SK-MEL-5 (cell line): ENCODE measurements at places on chromosomes 11 and 22. TPM values are rescaled to one million over a fixed set of nuclear protein-coding genes. Genes with fewer than 3 reads are reported as not detected.

GRCh38 chr11:29916040-29916439, 100.8 kb downstream of the KCNA4 start:
- no peak for DNase-seq

The TTC36 gene
- not detected in 2 replicates for total RNA-seq

The SLC7A4 gene
- total RNA-seq, result 2.0 and 2.9 TPM in 2 replicates

GRCh38 chr11:71396548-71397123, 51.6 kb downstream of the DHCR7 start:
- DNase-seq, result no peak

The CARD16 gene
- 19.3 and 19.5 TPM in 2 replicates for total RNA-seq

GRCh38 chr11:4156571-4156970, 62.0 kb downstream of the RRM1 start:
- no peak for DNase-seq

DNA sequence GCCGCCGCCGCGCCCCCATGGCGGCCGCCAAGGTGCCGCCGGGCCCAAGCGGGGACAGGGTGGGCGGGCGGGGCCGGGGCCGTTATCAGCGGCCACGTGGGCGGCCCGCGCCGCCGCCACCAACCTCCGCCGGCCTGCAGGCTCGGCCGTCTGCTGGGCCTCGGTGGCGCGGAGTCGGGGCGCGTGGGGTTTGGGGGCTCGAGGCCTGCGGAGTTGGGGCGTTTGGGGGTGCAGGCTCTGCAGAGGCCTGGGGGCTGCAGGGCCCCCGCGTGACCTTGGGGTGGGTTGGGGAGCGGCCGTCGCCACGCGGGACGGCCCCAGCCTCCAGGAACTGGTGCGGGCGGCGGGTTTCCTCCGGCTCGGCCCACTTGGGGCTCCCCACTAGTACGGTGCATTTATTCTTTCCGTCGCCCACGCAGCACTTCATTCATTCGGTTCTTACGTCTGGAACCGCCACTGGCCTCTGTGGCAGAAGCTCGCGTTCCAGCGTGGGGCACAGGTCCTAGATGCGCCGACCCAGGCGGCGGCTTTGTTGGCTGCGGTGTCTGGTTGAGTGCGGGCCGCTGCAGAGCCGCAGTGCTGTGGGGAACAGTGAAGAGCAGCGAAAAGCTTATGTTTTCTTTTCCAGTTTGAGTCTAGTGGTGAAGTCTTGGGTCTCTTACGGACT, 740 bp upstream of the TRMT2A start:
- DNase-seq, result no peak

DNA sequence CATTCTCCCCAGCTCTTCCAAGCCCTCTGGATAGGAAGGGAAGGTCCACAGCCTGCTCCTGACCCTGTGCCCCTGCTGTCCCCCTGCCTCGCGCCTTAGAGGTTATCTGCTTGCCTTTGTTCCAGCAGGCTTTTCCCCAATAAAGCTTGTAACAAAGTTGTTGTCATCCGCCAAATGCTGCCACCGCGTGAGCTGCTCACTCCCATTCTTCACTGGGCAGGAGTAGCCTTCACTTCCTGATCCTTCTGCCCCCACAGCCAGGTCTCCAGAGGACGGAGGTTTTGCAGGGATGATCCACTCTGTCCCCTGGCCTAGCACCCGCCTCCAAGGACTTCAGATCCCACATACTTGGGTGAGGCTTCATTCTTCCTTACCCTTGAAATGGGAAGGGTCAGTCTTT, 94.0 kb upstream of the RASSF10 start:
- DNase-seq, result no peak

The PDGFB gene
- total RNA-seq, result 0.05 TPM in 1 of 2 replicates, not detected in the other

The RASSF10 gene
- 0.11 and 0.45 TPM in 2 replicates for total RNA-seq

DNA sequence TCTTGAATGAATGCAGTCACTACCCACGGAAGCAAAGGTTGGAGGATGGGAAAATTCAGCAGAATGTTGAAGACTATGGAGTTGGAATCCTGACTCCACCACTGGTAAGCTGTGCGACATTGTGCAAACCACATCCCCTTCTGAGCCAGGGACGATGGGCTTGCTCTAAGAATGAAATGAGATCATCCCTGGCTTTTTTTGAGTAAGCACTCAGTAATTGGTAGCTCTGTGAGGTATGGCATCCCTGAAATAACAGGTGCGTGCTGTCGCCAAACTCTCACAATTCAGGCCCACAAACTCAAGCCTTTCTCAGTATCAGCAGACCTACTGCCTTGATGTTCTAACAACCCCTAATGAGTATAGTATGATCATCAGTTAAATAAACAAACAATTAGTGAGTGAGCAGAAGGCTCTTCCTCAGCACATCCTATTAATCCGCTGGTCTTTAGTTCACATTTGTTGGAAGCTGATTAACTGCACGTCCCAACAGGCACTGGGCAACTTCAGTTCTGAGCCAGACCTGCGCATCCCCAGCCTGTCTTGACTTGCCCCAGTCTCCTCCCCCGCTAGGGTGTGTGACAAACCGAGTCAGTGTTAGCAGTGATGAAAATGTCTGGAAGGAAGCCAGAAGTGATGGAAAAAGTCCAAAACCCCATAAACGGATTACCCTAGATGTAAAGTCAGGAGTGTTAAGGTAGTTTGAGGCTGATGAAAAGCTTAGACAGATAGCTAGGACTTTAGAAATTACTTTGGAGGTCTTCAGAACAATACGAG, 235.5 kb downstream of the GRIK4 start:
- DNase-seq, result no peak

GRCh38 chr11:79546351-79546750, 105.5 kb upstream of the TENM4 start:
- DNase-seq, result no peak

The LINC01488 gene
- 3.6 and 4.4 TPM in 2 replicates for total RNA-seq

The CSNK2A3 gene
- total RNA-seq, result 1.8 and 2.2 TPM in 2 replicates

GRCh38 chr11:103395612-103396011, 286.4 kb downstream of the DYNC2H1 start:
- no peak for DNase-seq

- DNase-seq, result no peak
These were observed 290.0 kb downstream of the TBC1D22A start for GRCh38 chr22:47052236-47053012.

DNA sequence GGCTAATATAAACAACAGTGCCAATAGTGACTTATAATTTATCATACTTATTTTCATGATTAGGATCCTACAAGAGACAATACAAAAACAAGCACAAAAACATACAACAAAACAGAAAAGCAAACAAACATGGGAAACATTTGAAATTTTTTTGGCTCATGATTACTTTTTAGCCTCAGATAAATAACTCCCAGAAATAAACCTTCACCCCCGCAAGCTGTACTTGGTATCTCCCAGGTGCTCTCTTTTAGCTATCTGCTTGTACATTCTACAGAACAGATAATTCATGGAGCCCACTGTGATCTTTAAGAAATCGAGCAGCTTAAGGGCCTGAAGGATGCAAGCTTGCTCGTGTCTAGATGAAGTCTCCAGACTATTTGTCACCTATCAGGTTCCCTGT, 883 bp downstream of the NXPE4 start:
- DNase-seq, result no peak

- DNase-seq, result peak; percentile 48
These were observed 591.2 kb downstream of the OPCML start for GRCh38 chr11:132941024-132941646.

GRCh38 chr22:19239464-19239863, 52.1 kb downstream of the CLTCL1 start:
- DNase-seq, result no peak

- DNase-seq, result no peak
These were observed 14.0 kb downstream of the RAC2 start for GRCh38 chr22:37229805-37230672.

The CRYBA4 gene
- 0.21 and 0.29 TPM in 2 replicates for total RNA-seq

The OR5AS1 gene
- total RNA-seq, result not detected in 2 replicates

- DNase-seq, result no peak
These were observed 19.1 kb downstream of the ST14 start for GRCh38 chr11:130178441-130179339.

GRCh38 chr11:12540075-12540680, 134.0 kb upstream of the TEAD1 start:
- peak; percentile 23 for DNase-seq

DNA sequence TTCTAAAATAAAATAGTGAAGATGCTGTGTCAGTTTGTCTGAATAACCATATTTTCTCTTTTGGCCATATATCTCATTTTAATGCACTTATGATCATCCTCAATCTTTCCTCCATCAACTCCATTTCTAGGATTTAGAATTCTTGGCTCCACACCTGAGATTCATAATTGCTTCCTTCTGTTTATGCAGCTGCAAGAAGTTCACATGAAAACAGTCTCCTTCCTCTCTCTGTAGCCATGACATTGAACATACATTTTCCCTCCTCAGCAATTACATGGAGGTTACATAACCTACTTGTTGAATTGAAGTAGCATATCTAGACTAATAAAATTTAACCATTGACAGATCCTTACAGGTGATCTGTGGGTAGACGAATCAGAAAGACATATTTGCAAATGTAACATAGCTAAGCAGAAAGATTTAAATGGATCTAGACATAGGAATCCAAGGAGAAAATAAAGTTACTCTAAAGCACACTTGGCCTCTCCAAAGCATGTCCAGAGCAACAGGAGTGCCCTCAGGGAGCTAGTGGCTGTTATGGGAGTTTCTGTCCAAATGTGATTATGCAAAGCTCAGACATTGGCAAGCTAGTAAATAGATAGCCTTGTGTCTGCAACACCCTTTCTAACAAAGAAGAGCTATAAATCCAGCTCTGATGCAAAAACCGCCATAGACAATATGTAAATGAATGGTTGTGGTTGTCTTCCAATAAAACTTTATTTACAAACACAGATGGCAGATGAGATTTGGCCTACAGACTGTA, 119.9 kb upstream of the MPPED2 start:
- peak; percentile 28 for DNase-seq

DNA sequence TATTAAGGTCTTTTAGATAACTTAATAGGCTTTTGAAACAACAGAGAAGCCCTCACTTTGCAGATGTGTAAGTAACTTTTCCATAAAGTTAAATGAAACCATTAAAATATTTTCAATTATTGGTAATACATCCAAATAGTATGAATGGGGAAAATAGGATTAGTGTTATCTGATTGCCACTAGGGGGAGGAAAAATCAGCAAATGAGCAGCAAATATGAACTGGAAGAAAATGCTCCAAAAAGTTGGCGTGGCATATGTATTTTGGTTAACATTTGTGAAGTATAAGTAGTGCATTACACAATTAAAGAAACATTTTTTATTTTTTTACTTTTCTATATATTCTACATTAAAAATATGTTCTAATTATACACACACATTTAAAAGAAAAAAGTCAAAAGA, 259.8 kb upstream of the ANO5 start:
- peak; percentile 35 for DNase-seq

GRCh38 chr11:79392161-79392560, 48.7 kb downstream of the TENM4 start:
- no peak for DNase-seq

The OR5T2 gene
- total RNA-seq, result not detected in 2 replicates

- no peak for DNase-seq
These were observed 14.2 kb downstream of the RTL6 start for GRCh38 chr22:44483878-44484277.

GRCh38 chr22:46214149-46214548, 35.9 kb downstream of the CDPF1 start:
- no peak for DNase-seq

DNA sequence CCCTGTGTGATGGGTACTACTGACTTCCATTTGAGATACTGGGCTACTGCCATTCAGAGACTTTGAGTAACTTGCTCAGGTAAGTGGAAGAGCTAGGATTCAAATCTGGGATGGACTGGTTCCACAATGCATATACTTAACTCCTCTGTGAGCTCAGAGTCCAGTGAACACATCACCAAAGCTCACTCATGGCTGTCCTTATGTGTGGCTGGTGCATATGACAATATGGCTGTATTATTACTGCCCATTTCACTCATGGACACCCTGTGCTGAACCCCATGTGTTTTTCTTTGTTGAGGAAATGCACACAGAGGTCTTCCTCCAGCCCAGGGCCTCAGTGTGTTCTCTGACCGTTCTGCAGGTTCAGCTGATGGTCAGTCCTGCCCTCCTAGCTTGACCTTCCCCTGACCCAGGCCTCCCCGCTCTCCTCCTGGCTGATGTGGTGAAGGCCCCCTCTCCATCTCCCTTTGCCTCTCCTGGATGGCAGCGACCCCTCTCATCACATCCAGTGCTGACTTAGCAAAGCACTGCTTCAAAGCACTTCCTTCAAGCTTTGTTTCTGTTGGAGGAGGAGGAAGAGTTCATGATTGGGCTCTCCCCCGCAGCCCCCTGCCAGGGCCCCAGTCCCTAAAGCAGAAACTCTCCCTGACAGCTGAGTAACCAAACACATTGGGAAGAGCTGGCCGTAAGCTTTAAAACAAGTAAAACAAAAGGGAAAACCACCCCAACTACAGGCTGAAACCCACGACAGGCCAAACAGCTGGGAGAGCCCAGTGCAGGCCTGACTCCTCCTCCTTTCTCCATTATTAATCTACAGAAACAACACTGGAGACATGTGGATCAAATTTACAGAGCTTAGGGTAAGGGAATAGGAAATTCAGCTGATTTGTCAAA, 101.2 kb downstream of the NAT10 start:
- no peak for DNase-seq

The TRIM6 gene
- 9.8 and 11.6 TPM in 2 replicates for total RNA-seq

DNA sequence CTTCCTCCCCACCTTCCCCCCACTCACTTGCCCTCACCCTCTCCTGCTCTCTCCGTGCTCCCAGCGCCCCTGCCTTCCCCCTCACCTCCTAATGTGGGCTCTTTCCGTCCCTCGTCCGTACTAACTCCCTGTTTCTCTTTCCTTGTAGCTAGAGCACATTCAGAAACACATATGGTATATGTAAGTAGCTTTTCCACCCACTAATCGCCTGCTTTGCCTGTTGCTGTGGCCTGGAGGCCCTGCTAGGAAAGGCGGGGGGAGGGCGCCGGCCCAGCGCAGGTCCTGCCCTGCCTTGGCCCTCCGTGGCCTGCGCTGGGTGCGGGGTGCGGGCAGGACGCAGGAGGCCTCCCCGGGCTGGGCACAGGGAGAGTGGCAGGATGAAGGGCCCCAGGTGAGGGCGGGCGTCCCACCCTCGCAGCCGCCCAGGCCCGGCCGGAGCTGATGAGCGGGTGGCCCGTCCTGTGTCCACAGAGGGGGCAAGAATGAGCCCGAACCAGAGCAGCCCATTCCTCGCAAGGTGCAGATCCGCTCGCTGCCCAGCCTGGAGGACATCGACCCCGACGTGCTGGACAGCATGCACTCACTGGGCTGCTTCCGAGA, 41.7 kb downstream of the MOB2 start:
- no peak for DNase-seq

The CCDC188 gene
- total RNA-seq, result not detected in 2 replicates

GRCh38 chr22:22092101-22092500, 109.5 kb upstream of the TOP3B start:
- DNase-seq, result no peak

- DNase-seq, result no peak
These were observed 472 bp downstream of the UBXN1 start for GRCh38 chr11:62678433-62678769.

The EMID1 gene
- 3.4 and 3.7 TPM in 2 replicates for total RNA-seq

- DNase-seq, result no peak
These were observed 105.6 kb upstream of the ALDH3B2 start for GRCh38 chr11:67780056-67780455.

The IL18BP gene
- total RNA-seq, result 1.6 and 2.6 TPM in 2 replicates

GRCh38 chr11:26073646-26074045, 258.3 kb upstream of the ANO3 start:
- no peak for DNase-seq
